ENCODE measurements at places on chromosomes 4 and X.

GRCh38 chr4:1249731-1250526, 999 bp upstream of the CTBP1 start:
- peak; percentile 30 for DNase-seq

DNA sequence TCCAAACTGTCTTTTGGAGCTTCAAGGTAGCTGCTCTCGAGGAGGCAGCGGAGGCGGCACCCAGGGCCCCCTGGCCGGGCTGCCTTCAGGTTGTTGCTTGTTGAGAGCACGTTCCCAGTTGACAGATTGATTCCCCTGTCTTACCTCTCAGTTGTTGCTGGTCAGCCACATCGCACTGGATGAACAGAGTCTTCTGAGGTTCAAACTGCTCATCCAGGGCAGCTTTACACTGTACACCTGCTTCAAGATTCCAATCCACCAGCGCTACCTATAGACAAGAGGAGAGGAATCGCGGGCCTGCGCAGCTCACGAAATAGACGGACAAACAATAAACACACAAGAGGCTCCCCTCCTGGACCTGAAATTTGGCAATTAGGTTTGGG, 497 bp downstream of the HPGD start:
- no peak for DNase-seq

DNA sequence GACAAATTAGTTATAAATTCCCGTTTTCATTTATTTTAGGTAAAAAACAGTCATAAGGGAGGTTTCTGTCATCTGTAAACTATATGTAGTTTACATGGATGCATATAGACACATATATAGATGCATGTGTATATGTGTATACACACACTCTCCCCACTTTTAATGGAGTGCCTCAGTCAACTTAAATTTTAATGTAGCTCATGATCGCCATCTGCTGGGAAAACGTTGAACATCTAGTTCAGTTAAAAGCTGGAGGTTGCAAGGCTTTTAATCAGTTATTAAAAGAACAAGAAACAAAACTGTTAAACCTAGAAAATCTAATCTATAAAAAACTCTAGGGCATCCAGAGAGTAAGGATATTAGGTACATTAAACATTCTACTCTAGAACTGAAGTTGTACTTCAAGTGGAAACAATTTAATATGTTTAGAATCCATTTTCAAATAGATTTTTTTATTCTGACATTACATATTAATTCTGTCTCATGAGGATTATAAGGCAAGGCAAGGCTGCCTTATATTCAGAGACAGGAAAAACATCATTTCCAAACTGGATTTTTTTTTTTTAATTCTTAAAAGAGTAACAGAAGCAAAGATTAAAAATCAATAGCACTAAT, 122.6 kb downstream of the SHISA3 start:
- no peak for DNase-seq

GRCh38 chrX:44203791-44204190, 139.7 kb downstream of the EFHC2 start:
- no peak for DNase-seq

- no peak for DNase-seq
Observed at GRCh38 chr4:172601195-172601594, 567.4 kb upstream of the GALNT7 start.

- DNase-seq: no peak
Observed at GRCh38 chr4:107834241-107834794, 9.6 kb downstream of the SGMS2 start.

DNA sequence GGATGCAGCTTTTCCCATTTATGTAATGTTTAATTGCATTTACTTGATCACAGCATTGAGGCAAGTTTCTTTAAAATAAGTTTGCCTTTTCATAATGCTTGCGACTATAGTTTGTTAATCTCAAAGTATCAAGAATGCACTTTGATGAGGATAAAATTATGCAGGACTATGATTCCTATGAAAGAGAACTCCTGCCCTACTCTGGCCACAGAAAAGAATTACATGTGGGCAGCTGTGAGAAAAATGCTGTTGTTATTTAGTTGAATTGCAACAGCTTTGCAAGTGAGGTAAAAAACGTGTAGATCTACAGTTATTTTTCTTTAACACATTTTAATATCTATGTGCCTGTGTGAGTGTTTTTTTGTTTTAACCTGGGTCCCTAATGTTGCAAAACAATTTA, 12.5 kb upstream of the OSTC start:
- no peak for DNase-seq

- no peak for DNase-seq
Observed at GRCh38 chrX:102067966-102068723, 57.3 kb upstream of the TCEAL2 start.
